ENCODE measurements at places on chromosomes 5 and 9.
A peak's percentile ranks its signal among the peaks of the same experiment; 100 is the strongest.

- no peak for DNase-seq
These were observed 35.2 kb downstream of the INSYN2B start for GRCh38 chr5:169944922-169945680.

- peak; percentile 88 for DNase-seq
These were observed 372.6 kb downstream of the KDM4C start for GRCh38 chr9:7130266-7130820.

DNA sequence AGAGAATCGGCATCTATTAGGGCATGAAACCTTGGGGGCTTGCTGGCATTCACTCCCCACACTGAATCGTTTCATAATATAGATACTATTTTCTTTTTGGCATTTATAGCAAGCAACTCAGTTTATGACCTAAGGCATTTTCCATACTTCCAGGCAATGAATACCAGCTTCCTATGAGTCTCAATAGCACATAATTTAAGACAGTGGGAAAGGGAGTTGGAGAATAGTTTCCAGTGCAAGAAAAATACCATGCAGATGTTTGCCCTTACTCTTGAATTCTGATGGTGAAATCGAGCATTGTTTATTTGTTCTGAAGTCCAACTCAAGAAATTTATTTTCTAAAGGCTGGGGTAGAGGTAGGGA, 175.8 kb upstream of the KLF9 start:
- DNase-seq: no peak

- no peak for DNase-seq
These were observed 66.0 kb downstream of the WDR41 start for GRCh38 chr5:77425998-77426659.

- no peak for DNase-seq
These were observed 134.6 kb downstream of the TMC1 start for GRCh38 chr9:72656021-72656420.

DNA sequence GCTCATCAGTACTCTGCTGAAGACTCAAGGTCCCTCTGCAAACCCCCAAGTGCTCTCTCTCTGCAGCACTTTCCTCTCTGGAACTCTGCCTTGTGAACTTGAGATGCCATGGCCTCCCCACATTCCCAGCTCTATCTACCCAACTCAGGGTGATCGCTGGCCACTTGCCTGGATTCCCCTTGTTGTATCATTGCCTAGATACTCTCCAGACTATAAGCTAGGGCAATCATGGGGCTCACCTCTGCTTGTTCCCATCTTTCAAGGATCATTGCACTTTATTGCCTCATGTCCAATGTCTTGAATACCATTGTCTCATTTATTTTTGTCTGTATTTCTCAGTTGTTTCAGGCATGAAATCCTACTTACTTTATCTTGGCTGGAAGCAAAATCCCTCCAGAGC, 144.1 kb downstream of the PLPPR1 start:
- DNase-seq: no peak

- DNase-seq: no peak
These were observed 38.5 kb downstream of the ADAMTS16 start for GRCh38 chr5:5178580-5178979.

DNA sequence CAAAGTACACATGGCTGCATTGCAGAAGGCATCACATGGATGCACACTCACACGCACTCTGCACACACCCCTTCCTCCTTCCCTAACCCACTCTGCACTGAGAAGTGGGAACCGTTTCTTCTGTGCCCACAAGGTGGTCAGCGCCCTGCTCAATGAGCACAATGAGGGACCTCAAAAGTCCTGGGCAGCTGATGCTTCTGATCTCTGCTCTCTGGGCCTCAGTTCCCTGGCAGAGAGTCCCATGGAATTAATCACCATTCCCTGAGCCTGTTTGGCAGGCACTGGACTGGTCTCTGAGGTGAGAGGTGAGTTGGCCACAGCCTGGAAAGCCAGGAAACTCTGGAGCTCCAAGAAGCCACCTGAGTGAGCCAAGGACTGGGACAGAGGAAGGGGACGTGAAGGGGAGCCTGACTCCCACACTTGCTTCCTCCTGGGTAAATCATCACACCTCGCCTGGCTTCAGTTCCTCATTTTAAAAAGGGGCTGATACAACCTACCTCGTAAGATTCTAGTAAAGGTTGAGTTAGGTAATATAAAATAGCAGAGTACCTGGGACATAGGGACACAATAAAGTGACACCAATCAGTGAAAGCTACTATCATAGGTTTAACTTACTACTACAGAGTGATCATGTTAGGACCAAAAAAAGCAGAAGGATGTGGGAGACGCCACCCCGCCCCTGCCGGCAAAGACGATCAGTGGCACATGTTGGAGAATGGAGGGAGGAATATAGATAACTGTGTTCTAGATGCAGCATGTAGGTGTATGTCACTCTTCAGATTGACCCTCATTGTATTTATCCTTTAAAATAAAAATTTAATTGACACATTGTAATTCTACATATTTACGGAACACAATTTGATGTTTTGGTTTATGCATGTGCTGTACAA, 21.1 kb upstream of the IGFBPL1 start:
- no peak for DNase-seq

DNA sequence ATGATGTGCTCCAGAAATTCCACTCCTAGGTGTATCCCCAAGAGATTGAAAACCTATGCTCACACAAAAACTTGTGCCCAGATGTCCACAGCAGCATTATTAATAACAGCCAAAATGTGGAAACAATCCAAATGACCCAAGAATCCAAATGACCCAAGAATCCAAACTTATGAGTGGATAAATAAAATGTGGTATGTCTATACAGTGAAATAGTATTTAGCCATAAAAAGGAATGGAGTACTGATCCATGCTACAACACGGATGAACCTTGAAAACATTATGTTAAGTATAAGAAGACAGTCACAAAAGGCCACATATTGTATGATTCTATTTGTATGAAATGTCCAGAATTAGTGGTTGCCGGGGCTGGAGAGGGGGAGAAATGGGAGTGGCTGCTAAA, 80.3 kb downstream of the PSD2 start:
- no peak for DNase-seq

DNA sequence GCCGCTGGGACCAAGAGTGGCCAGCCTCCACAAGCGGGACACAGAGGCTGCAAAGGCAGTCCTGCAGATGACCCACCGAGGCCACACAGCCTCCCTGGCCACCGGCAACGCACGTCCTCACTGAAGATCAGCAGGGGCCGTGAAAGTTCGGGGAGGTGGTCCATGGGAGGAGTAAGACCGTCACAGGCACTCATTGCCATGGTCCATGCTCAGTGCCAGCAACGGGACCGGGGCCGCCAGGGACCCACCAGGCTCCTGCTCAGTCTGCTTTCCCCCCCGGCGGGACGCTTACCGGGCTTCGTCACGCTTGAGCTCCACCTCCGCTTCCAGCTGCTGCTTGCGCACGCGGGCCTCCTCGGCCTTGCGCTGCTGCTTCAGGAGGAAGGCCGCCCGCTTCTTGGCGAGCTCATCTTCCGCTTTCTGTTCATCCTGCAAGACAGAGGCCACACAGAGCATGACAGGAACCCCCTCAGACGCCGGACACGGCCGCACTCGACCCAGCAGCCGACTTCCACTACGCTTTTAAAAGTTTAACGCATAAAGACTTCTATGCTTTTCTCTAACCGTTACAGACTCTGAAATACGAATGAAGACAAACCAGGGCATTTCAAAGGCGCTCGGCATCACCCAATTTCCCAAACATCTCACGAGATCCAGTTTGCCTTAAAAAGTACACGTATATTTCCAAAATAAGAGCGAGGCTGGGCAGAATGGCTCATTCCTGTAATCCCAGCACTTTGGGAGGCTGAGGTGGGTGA, 88.4 kb downstream of the CAMSAP1 start:
- DNase-seq: no peak

GRCh38 chr9:134063088-134063570, 4.7 kb downstream of the BRD3 start:
- DNase-seq: no peak

DNA sequence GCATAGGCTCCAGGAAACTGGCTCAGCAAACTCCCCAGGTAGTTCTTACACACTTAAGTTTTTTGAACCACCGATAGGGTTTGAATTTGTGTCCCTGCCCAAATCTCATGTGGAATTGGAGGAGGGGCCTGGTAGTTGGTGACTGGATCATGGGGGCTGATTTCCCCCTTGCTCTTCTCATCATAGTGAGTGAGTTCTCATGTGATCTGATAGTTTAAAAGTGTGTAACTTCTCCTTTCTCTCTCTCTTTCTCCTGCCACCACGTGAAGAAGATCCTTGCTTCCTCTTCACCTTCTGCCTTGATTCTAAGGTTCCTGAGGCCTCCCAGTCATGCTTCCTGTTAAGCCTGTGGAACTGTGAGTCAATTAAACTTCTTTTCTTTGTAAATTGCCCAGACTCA, 22.4 kb upstream of the HACD4 start:
- DNase-seq: no peak

- DNase-seq: no peak
These were observed 23.2 kb upstream of the GOLGA1 start for GRCh38 chr9:124964056-124964455.

- no peak for DNase-seq
These were observed 35.8 kb downstream of the ZNF782 start for GRCh38 chr9:96818533-96818932.

DNA sequence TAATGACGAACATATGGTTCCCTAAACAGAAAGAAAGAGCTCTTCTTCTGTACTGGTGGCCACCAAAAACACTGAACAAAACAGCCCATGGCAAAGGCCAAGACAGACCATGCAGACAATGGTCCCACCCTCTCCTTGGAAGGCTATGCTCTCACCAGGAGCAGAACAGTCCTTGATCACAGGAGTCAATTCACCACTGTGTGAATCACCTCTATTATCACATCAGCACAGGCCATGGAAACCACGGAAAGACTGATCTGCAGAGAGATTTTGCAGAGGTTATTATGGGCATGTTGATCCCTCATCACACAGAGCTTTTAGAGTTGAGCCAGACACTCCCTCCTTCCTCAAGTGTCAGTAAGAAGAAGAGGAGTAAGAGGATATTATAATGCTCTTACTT, 134.0 kb upstream of the RASEF start:
- no peak for DNase-seq

DNA sequence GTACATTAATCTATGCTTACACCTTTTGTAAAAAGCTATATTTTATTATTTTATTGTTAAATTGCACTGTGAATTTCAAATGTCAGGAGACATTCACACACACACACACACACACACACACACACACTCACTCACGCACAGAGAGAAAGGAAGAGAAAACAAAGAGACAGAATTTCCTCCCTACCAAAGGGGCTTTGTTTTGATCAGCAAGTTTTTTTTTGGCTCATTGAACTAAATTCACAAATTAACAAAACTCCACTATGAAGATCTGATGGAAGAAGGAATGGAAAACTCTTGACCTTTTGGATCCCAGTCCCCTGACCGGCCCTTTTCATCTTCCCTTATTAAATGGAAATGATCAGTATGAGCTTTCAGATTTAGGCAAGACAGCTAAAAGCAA, 161.2 kb downstream of the PDE4D start:
- no peak for DNase-seq

DNA sequence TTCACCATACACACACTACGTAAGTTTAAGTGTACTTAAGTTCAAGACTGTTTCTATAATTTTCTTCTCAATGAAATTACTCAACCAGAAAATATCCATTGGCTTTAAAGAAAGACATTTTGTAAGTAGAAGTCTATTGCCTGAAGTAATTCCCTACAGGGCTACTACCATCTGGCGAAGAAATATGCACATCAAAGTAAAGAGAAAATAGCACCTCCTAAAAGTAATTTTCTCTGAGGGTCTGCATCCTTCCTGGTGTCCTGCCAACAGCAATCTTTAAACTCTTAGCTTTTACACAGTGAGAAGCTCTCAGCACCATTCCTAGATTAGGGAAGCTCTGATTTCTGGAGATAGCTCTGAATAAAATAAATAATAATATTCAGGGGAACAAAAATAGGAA, 498.5 kb upstream of the TYRP1 start:
- DNase-seq: no peak

GRCh38 chr9:132560616-132561202, 21.7 kb upstream of the BARHL1 start:
- DNase-seq: no peak

DNA sequence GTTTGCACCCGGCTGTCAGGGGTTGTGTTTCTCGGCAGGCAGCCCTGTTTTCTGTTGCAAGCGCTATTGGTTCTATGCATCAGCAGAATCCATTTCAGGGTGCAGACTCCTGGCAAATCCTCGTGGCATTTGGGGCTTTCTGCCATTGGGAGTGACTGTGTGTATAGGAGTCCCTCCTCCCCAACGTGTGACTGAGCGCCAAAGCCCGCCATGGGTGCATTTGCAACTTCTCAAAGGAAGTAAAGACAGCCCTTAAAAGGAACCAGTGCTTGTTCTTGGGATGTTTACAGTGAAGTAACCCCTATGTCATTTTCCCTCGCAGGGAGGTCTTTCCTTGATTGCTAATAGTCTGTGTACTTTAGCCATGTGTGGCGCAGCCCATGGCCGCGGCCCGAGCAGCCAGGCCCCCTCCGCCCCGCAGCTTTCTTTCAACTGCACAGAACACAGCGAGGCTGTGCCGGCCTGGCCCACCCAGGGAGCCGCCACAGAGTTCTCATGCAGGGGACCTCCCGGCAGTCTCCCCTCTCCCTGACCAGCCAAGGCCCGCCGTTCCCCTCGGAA, 175.6 kb downstream of the HSD17B3 start:
- no peak for DNase-seq

- no peak for DNase-seq
These were observed 1.9 kb downstream of the PLPP6 start for GRCh38 chr9:4663956-4664355.

GRCh38 chr9:77820293-77820954, 172.3 kb upstream of the GNA14 start:
- no peak for DNase-seq

GRCh38 chr9:130171226-130172148, 717 bp upstream of the NCS1 start:
- no peak for DNase-seq

DNA sequence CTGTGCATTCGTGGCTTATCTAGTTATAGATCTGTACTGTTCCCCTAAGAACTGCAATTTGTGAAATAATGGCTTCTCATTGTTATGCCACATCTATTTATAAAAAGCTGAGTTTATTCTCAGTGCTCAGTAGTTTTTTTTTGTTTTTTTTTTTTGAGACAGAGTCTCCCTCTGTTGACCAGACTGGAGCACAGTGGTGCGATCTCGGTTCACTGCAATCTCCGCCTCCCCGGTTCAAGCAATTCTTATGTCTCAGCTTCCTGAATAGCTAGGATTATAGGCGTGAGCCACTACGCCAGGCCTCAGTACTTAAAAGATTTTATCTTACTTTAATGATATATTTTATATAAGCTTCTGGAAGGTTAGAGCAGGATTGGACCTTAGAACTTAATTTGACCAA, 19.0 kb downstream of the SEC61B start:
- DNase-seq: peak; percentile 59

- DNase-seq: peak; percentile 14
These were observed 36.6 kb upstream of the MYORG start for GRCh38 chr9:34413231-34413852.

- DNase-seq: no peak
These were observed 93.7 kb downstream of the SNCAIP start for GRCh38 chr5:122405751-122406150.

- no peak for DNase-seq
These were observed 3.0 kb downstream of the GOLM1 start for GRCh38 chr9:86096386-86096785.

GRCh38 chr5:20023686-20024180, 35.7 kb upstream of the CDH18 start:
- DNase-seq: no peak

- DNase-seq: no peak
These were observed 49.9 kb upstream of the KCNN2 start for GRCh38 chr5:114311968-114312367.

Measured in retinal pigment epithelial cell (primary cell).